NCI-H748 treated with DMSO at 0.1 percent for 48 hours (cell line): ENCODE measurements at places on chromosomes 13 and 19.

DNA sequence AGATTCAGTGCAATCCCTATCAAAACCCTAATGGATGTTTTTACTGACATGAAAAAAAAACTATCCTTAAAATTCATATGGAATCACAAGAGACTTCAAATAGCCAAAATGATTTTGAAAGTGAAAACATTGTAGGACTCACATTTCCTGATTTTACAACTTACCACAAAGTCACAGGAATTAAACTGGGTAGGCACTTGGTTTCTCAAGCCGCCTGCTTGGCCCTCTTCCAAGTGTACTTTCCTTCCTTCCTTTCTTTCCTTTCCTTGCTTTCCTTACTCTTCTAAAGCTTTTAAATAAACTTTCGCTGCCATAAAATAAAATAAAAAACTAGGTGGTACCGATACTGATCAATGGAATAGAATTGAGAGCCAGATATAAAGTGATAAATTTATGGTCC, 21.0 kb upstream of the CD33 start:
- DNase-seq: no peak

DNA sequence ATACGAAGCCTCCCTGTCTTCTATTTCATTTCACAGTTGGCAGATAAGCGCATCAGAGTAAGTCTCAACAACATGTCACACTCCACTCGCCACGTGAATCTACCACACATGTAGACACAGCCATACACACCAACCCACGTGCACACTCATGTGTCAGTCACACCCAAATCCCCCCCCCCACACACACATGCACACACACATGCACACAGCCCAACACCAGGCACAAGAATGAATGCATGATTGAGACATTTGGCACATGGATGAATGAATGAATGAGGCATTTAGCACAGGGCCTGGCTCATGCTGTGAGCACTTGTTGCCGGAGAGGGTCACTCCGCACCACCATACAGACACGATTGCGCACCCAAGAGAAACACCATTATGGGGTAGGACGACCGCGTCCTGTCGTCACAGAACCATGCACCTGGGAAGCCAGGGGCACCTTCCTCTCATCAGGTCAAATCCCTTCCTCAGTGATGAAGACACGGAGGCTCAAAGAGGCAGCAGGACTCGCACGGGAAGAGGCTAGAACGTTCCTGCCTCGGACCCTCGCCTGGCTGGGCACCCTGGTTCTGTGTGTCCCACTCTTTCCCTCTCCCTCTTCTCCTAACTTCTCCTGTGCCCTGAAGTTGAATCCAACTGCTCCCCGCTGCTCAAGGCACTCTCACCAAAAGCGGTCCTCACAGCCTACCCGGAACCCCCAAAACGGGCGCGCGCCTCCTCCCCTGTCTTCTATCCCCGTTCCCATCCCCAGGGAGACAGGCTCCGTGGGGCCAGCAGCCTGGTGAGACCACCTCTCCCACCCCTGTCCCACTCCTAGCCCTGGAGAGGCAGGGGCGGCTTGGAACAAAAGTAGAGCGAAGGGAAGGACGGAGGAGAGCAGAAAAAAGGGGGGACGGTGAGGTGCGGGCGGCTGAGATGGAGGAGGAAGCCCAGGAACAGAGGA, 1.3 kb downstream of the MEIS3 start:
- DNase-seq: no peak

DNA sequence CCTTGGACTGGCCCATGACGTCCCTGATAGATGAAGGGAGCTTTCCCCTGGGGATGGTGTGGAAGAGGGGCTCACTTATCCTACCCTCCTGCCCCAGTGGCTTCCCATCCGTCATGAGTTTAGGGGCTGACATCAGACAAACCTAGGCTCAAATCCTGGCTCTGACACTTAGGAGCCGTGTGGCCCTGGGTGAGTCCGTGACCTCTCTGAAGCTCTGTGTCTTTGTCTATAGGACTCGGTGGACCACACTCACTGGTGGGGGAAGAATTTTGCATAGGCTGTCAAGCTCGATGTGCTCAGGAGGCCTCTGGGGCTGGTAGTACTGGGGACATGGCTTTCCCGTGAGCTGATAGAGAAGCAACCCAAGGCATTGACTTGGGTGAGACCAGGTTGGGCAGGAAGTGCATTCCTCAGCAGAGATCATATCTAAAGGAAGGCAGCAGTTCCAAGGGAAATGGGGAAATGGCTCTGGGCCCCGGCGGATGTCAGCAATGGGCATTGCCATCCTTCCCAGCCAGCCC, 17.4 kb upstream of the AP1M2 start:
- no peak for DNase-seq

DNA sequence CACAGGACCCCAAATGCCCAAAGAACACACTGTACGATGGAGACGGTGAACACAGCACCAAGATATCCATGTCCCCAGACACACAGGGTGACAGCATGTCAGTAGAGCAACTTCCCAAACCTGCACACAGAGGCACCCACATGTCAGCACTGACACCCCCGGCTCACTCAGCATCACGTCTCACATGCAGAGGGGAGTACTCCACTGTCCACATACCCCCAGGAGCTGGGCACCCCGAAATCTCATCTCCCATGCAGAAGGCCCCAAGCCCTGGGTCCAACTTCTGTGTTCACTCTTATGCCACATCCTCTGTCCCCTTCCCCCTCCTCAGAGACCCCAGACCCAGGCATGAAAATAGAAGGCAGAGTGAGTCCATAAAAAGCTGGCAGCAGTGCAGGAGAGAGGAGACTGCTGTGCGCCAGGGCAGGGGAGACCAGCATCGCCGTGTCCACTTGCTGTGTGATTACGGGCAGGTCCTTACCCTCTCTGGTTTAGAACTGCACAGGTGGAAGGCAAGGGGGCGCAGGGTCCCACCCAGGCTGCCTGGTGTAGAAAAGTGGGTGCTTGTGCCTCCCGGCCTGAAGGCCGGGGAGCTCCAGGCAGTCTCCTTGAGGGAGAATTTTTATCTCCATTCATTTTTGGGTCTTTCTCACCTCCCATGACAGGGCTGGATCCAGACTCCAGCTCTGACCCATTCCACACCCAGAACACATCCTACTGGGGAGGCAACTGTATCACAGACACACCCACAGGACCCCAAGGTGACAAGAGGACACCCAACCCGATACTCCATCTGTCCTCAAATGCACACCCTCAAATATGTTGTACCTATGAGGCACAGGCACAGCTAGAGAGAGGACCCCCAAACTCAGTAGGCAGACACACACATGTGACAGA, 17.0 kb downstream of the ERFL start:
- no peak for DNase-seq

DNA sequence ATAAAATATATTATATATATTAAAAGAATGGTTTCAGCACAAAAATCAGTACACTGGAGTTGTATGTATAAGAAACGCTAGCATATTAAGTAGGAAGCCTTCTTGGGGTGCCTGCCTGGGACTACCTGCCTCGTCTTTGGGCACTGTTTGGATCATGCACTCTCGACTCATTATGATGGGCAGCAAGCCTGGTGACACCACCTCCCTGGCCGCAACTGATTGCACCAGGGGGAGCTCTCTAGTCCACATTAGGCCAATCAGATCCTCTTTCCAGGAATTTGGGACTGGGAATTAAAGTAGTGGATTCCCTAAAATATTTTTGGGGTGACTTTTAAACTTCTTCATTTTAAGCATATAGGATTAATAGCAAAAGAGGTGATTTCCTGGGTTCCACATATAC, 56.0 kb upstream of the RGCC start:
- no peak for DNase-seq

DNA sequence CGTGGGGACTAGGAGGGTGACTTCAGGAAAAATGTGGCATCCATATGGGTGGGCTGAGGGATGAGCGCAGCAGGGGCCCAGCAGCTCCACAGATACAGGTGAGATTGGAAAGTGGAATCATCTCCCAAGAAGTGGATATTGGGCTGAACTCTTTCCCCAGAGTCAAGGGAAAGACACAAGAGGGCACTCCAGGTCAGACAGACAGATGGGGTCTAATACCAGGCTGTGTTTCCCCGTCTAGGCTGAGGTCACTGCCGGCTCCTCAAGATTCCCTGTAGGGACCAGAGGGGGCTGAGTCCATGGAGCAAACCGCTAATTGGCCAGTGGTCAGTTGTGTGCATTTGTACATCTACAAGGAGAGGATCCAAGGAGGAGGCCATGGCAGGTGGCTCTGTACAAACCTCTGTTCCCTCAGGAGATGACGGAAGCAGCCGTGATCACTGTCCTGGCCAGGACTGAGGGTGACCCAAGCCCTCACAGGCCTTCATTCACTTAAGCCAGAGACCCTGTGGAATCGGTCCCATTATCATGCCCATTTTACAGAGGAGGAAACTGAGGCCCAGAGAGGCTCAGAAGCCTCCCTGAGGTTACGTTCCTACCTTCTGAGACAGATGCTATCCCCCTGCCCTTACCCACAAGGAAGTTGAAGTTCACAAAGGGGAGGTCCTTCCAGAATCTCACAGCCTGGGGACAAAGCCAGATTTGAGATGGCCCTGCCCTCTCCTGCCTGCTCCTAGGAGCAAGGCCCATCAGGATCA, 14.9 kb upstream of the IGLON5 start:
- DNase-seq: no peak

DNA sequence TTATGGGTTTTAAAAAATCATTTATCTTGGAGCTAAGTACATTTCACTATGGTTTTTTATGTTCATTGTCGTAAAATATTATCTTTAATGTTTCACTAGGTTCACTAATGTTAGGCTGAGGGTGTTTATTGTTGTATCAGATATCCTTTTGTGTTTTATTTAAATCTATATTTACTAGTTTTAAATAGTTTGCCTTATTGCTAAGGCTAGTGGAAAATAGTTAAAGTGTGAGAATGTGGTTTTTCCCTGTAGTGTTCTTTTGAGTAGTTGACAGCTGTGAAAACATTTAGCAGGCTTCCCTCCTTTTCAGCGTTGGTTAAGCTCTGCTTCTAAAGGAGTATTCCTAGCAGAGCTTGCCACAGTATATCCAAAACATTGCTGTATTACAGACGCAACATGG, 139.0 kb downstream of the TM9SF2 start:
- no peak for DNase-seq

DNA sequence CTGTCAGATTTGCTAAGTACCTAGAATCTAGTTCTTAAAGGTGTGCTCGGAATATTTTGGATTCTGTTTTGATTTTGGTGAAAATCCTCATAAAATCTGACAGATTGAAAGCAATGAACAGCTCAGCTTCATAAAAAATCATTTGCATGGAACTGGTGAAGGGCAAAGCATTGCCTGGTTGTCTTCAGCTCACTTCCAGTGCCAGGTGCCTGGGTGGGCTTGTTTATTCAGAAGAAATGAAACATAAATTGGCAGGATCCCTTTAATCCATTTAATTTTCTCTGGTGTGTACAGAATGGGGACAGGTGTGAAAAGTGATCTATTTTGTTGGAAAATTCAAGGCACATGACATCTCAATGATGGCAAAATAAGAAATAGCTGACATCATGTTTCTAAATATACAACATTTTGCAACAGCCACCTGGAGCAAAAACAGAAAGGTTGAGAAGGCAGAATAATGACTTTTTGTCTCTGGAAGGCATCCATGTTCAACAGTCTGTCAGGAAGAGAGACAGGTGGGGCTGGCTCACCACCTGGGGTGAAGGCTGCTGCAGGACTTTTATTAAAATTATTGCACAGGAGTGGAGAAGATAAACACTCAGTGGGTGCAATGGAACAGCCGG, 52.2 kb downstream of the RFC3 start:
- peak; percentile 97 for DNase-seq

DNA sequence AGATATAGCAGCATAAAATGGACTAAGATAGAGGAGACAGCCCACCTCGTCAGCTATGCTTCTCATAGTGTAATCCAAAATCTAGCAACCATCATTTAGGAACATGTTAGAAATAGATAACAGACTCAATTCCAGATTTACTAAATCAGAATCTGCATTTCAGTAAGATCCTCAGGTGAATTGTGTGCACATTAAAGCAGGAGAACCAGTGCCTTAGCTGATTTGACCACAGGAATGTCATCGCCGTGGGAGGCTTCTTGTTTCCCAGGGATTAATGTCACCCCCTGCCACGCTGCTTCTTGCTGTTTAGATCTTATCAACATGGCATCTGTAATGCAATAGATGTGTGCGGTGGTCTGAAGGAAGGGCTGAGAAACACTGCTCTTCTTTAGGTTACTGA, 84.0 kb downstream of the GPC5 start:
- no peak for DNase-seq

- no peak for DNase-seq
These were observed 432.7 kb downstream of the SLITRK5 start for GRCh38 chr13:88103824-88104223.

DNA sequence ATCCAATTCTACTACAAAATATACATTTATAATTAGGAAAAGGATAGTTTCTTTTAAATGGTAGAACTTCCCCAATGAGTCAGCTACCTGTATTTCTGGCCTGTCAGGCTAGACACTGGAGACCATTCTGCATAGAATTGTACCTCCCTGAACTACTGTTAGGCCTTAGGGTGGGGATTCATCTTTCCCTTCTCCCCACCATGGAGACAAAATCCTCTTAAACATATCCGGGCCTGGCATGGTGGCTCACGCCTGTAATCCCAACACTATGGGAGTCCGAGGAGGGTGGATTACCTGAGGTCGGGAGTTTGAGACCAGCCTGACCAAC, 24.5 kb upstream of the TPT1 start:
- DNase-seq: no peak
